ENCODE measurements at places on chromosomes 7 and 10.
A peak's percentile ranks its signal among the peaks of the same experiment; 100 is the strongest.

DNA sequence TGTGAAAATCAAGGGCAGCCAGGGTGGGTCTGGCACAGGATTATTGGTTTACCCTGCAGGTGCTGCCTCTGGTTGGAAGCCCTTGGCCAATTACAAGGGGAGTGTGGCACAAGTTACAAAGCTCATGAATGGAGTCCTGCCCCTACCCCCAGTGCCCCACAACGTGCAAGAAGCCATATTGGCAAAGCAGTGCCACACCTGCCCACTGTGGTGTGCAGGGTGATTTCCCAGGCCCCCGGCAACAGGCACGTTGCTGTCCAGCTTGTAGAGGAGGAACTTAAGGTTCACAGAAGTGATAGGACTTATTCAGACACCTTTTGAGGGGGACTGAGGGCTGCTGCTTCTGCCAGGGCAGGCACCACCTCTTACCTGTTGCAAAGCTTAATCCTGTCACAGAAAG, 11.4 kb downstream of the LHPP start:
- no peak for DNase-seq

GRCh38 chr10:76488602-76489001, 1057.2 kb downstream of the LRMDA start:
- no peak for DNase-seq

DNA sequence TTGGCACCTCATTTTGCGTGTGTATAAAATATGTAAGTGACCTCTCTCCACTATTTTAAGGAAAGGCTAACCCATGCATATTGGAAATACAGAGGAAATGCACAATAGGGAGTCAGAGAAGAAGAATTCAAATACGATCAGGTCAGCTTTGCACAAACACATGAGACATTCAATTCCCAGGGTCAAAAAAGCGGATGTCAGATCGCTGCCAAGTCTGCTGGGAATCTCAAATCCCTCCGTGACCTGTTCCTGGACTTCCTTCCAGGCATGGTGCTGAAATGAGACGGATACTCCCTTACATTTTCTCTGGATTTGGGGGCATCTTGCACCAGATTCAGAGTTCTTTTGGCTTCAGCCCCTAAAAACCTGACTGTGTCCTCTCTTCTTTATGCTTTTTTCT, 91.9 kb upstream of the PRKCQ start:
- DNase-seq, result no peak

- no peak for DNase-seq
Measured at GRCh38 chr10:121217331-121217730, 366.2 kb downstream of the WDR11 start.

- no peak for DNase-seq
Measured at GRCh38 chr7:5824297-5824610, 42.8 kb upstream of the RNF216 start.

- no peak for DNase-seq
Measured at GRCh38 chr10:59087486-59087885, 89.0 kb upstream of the PHYHIPL start.

DNA sequence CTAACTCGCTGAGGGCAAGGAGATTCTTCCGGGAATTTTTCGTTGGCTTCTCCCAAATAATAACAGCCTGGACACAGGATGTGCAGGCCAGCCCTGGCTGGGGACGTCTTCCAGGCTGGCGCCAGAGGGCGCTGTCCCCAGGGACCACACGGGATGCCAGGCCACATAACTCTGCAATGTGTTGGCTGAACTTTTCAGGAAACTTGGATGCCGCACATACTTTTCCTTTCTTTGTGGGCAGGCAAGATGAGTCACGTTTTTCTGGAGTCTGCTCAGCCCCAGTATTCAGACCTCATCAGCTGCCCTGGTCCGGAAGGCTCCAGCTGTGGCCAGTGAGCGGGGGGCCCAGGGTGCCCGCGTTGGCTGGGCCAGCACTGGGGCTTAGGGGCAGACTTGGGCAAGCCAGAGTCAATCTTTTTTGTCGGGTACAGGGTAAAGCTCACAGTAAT, 122.7 kb downstream of the PRKAG2 start:
- DNase-seq, result peak; percentile 94

GRCh38 chr7:134031835-134032617, 95.1 kb upstream of the LRGUK start:
- DNase-seq, result no peak

DNA sequence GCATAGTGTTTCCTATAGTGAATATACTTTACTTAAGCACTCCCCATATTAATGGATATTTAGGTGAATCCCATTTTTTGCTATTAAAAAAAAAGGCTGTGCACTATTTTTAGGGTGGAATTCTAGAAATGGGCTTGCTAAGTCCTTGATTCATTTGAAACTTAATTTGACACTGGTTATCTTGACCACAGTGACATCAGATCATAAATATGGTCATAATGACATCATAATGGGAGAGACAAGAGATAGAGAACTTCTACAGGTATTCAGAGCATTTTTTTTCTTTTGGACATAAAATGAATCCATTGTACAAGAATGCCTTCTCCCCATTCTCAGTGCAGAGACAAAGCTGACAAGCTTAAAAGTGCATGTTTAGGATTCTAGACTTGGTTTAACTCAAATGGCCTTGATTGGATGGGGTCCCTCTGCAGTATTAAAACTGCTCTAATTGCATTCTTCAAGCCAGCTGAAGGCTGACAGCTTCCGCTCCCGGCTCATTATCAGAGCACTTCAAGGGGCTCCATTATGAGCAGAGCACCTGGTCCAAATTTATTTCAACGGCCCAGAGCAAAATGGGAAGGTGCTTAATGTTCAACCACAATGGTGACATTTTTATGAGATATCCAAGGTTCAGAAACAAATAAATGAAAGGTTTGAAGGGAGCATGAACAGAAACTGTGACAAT, 104.8 kb downstream of the JAZF1 start:
- DNase-seq, result no peak

- DNase-seq, result peak; percentile 43
Measured at GRCh38 chr10:4830551-4830950, 4.5 kb downstream of the AKR1E2 start.

GRCh38 chr10:78972160-78972946, 96.4 kb upstream of the ZMIZ1 start:
- DNase-seq, result peak; percentile 96

GRCh38 chr10:33236916-33237315, 97.6 kb downstream of the NRP1 start:
- no peak for DNase-seq

DNA sequence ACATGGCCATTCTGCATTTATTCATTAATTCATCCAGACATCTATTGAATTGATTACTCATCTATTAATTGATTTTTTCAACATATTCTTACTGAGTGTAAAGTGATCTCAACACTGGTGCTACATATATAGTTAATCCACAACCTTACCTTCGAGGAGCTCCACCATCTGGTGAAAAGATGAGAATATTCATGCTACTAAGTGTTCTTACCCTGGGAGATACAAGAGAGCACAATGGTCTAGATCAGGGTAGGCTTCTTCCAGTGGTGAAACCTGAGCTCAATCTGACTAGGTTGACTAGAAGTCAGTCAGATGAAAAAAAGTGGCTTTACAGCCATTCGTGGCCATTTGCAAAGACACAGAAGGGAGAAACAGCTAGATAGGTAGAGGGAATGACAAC, 507.4 kb downstream of the ANKRD7 start:
- DNase-seq, result no peak

GRCh38 chr7:68376131-68376661, 1222.1 kb upstream of the AUTS2 start:
- DNase-seq, result no peak

DNA sequence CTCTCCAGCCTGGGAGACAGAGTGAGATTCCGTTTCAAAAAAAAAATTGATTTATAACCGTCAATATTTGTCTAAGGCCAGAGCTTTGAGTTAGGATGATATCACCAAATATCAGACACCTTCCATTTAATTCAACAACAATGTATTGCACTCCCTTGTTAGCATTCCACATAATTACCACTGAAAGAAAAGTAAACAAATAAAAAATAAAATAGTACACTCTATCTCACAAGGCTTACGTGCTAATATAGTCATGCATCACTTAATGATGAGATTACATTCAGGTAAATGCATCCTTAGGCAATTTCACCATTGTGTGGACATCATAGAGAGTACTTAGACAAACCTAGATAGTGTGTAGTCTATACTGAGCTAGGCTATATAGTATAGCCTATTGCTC, 127.6 kb upstream of the RHOBTB1 start:
- DNase-seq, result no peak

- no peak for DNase-seq
Measured at GRCh38 chr10:81216949-81217348, 658.0 kb upstream of the NRG3 start.

DNA sequence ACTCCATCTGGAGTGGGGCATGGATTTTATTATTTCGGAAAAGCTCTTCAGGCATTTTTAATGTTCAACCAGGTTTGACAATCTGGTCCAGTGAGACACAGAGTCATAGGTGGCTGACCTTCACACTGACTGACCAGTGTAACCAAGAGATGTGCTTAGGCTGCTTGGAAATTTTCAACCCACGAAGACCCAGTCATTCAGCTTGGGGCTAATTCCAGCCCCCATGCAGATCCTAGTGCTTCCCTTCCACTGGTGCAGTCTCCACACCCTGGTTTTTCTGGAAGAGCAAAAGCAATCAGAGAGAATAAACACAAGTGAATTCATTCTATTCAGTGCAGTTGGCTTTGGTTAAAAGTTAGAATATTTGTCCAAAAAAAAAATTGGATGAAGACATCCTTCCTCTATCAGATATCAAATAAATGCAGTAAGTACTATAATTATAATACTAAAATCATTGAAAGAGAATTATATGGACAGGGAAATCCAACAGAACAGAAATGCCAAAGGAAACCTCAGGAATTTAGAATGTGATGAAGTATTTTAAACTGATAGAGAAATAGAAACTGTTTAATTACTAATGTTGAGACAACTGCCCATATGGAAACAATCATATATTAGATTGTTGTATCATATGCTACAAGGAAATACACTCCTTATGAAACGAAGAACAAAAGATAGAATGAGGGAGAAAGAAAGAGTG, 178.0 kb downstream of the NPSR1 start:
- no peak for DNase-seq

DNA sequence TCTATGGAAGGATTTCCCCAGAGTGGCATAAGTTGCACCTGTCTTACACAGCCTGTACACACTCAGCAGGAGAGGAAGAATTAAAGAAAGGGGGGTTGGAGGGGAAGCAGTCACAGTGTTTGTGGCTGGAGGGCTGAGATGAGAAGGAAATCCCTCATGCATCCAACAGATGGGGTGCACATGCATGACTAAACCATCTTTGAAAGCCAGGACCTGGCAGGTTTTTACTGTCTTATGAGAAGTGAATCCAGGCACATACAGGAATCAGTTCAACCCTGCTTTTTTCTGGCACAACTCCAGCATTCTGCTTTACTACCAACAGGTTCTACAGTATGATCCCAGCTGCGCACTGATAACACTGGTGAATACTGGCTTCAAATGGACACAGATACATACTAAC, 107.7 kb downstream of the CACNA2D1 start:
- no peak for DNase-seq

DNA sequence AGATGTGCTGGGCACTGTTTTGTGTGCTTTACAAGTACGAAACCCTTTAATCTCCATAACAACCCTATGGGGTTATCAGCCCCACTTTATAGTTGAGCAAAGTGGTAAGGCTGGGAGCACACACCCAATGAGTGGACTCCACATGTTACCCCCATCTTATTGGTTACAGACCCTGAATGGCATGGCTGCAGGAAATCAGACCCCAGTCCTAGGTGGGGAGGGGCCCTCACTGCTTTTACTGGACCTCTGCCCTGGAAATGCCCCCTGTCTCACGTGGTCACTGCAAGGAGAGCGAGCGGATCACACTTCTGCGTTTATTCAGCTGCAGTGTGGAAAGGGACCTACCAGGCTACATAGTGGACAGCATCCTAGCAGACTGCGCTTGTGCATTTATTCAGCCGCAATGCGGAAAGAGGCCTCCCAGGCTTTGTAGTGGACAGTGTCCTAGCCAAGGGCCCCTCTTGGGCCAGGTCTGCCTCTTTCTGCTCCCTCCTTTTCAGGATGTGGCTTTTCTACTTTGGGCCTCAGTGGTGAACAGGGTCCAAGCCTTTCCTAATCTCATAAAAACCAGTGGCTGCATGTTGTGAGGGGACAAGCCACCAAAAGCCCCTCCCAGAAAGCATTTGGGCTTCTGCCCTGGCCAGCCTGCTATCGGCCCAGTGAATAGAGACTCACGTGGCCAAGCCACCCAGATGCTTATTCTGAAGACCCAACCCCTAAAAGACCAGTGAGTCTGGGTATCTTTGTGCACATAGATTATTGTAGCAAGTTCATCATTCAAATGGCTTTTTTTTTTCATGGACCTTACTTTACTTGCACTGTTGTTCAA, 405.7 kb upstream of the RNF32 start:
- peak; percentile 16 for DNase-seq

GRCh38 chr10:6009150-6009549, 31.8 kb upstream of the IL15RA start:
- no peak for DNase-seq

DNA sequence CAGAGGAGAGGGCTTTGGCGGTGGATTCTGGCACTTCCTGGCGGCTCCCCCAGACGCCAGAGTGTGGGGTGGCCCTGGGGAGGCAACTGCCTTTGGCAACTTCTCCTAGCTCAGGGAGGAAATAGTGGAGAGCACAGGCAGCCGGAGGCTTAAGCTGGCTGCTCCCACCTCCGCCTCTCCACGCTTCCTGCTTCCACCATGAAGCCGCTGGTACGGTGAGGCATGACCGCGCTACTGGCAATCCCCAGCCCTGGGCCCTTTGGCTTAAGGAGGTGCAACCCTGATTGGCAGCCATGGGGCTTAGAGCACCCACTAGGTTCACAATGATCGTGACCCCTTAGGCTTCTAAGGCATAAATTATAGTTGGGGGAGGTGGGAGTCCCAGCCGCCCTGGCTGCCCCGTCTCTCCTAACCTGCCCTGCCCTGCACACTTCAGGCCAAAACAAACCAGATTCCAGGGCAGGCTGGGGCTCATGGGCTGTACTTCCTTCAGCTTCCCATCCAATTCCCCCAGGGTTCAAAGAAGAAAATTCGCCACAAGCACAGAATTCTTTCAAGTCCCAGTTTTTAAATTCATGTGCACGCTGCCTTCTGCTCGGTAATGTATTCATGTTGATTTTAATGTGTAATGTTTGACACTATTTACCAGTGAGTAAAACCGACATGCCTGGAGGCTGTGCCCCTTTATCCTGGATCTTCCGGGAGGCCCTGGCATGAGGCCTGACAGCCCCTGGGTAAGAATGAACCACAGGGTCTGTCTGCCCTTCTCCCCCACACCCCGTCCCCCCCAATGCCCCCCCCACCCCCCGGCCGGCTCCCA, 90.7 kb upstream of the LRRC4 start:
- DNase-seq, result peak; percentile 69

- DNase-seq, result no peak
Measured at GRCh38 chr7:134907000-134907399, 79.3 kb upstream of the AGBL3 start.

DNA sequence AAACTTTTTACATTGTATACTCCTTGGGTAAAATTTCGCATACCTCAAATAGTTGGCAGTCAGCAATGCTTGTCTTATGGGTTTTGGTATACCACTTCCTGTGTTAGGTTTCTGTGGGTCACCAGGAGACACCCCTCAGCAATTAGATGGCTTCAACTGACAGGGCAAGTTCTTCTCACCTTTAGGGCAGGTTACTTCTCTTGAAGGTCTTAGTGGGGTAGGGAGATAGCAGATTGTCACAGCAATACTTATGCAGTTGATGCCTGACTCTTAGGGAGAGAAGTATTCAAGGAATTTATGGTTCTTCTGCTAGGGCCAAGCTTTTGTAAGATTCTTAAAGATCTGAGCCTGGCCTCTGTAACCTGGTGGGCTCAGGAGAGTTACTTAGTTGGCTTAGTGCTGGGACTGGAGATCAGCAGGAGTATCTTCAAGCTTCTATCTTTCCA, 42.9 kb downstream of the MKLN1 start:
- DNase-seq, result no peak

Data from coronary artery (tissue), 2 donors.